ENCODE measurements at places on chromosomes 1 and 21. TPM values are rescaled to one million over a fixed set of nuclear protein-coding genes. Genes with fewer than 3 reads are reported as not detected.

The SLC6A9 gene
- total RNA-seq, result 9.1 TPM

The ZSCAN20 gene
- 3.2 TPM for total RNA-seq

The CTNNBIP1 gene
- total RNA-seq, result 86.2 TPM

The SLC44A5 gene
- total RNA-seq, result 2.0 TPM

The SPRR2A gene
- total RNA-seq, result 0.39 TPM

The NBPF6 gene
- total RNA-seq, result not detected

The SGIP1 gene
- total RNA-seq, result not detected

The OR2M5 gene
- total RNA-seq, result not detected

The PLA2G2C gene
- total RNA-seq, result not detected

The CFAP74 gene
- not detected for total RNA-seq

The MAP3K6 gene
- 10.7 TPM for total RNA-seq

The SLAMF9 gene
- total RNA-seq, result 2.5 TPM

The NBL1 gene
- total RNA-seq, result 49.4 TPM

The PLA2G2D gene
- total RNA-seq, result not detected

The S100A7 gene
- total RNA-seq, result 13.3 TPM

The TEX38 gene
- total RNA-seq, result not detected

The OR2AK2 gene
- not detected for total RNA-seq

The SPRR2F gene
- not detected for total RNA-seq

The LCK gene
- total RNA-seq, result 0.86 TPM

The ADARB1 gene
- 18.8 TPM for total RNA-seq

The CD84 gene
- total RNA-seq, result not detected

The KPRP gene
- total RNA-seq, result 0.04 TPM

The WDR64 gene
- not detected for total RNA-seq

The SPRR5 gene
- not detected for total RNA-seq

The GCSAML gene
- total RNA-seq, result not detected

The DBT gene
- total RNA-seq, result 5.9 TPM

The FCRL1 gene
- total RNA-seq, result not detected

The MTARC1 gene
- total RNA-seq, result 4.8 TPM

The TMEM39B gene
- total RNA-seq, result 5.2 TPM

The PRDM16 gene
- not detected for total RNA-seq

The KCNJ9 gene
- total RNA-seq, result not detected

The PAPPA2 gene
- total RNA-seq, result 0.46 TPM
